ENCODE measurements at places on chromosomes 3 and 15. TPM values are rescaled to one million over a fixed set of nuclear protein-coding genes. Genes with fewer than 3 reads are reported as not detected.
A peak's percentile ranks its signal among the peaks of the same experiment; 100 is the strongest.

GRCh38 chr3:172276103-172276502 lies 172.2 kb downstream of the GHSR start:
- no peak for ATAC-seq

DNA sequence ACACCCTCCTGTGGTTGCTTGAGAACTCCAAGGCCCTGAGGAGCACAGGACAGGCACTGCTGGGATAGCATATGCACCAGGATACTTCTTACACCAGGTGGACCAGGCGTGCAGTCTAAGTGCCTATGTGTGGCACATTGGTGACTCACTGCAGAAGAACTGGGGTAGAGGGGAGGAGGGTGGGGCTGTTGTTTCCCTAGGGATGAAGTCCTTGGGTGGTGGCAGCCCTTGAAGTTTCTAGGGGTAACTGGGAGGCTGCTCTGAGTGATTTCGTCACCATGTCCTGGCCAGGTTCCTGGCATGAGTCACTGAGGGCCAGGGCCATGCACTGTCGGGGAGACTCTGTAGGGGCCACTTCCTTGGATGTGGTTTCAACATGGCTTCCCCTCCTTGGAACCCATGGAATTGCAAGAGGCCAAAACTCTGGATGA lies 15.9 kb downstream of the MYZAP start:
- peak; percentile 85 for ATAC-seq

GRCh38 chr3:37779289-37780152 lies 82.2 kb upstream of the CTDSPL start:
- peak; percentile 57 for ATAC-seq

GRCh38 chr15:101225658-101226057 lies 26.2 kb downstream of the CHSY1 start:
- ATAC-seq: no peak

DNA sequence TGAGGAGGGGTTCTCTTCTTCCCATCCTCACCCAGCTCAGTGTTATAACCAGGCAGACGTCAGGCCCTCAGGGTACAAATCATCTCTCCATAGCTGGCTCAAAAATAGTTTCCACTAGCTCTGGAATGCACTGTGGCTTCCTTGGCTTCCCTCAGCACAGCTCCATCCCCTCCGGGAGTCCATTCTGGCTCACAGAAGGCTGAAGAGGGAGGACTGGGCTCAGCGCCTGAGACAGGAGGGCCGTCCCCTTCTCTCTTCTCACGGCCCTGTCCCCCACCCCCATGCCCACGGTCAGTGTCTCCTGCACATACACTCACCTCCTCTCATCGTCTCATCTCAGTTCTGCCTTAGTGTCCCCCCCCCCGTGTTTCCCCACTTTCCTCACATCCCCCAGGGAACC lies 50.1 kb downstream of the UMPS start:
- no peak for ATAC-seq

FETUB gene
- total RNA-seq: not detected

- no peak for ATAC-seq
Measured at GRCh38 chr3:118485693-118486092, 549.0 kb downstream of the IGSF11 start.

LTK gene
- total RNA-seq: 0.12 TPM

PLA2G4D gene
- total RNA-seq: 1.5 TPM

OSBPL10 gene
- total RNA-seq: 29.1 TPM
